ENCODE measurements at places on chromosomes 11 and 22. TPM values are rescaled to one million over a fixed set of nuclear protein-coding genes. Genes with fewer than 3 reads are reported as not detected.
A peak's percentile ranks its signal among the peaks of the same experiment; 100 is the strongest.

MEI1 gene
- 0.47 TPM for total RNA-seq

OR4D5 gene
- total RNA-seq: not detected

GRCh38 chr11:72352859-72353551 lies 81.3 kb downstream of the CLPB start:
- DNase-seq: peak; percentile 44
- no peaks in the 10 kb centered on the region for H3K27me3 ChIP-seq
- no peaks in the 10 kb centered on the region for H3K4me1 ChIP-seq
- no peak overlapping the region for H3K4me3 ChIP-seq

- H3K27ac ChIP-seq: no peak within 1 kb of the TSS
- H3K36me3 ChIP-seq: no peaks in the 10 kb centered on the region
- peaks cover 4% of the 10 kb centered on the region for H3K4me1 ChIP-seq
- peak within 1 kb of the TSS; percentile 37 for H3K4me3 ChIP-seq
- DNase-seq: peak; percentile 71
These were observed at the start of gene BIK for GRCh38 chr22:43110444-43110926. Gene BIK, plus strand, starts transcription at chr22:43110750. Its CDS starts 13,273 bp downstream, at chr22:43124023.

- H3K36me3 ChIP-seq: no peaks in the 10 kb centered on the region
- H3K4me1 ChIP-seq: no peaks in the 10 kb centered on the region
- DNase-seq: no peak
- no peak overlapping the region for H3K4me3 ChIP-seq
- H3K27ac ChIP-seq: no peak overlapping the region
These were observed 95.5 kb downstream of the RPL27A start for GRCh38 chr11:8777907-8778767.

DNA sequence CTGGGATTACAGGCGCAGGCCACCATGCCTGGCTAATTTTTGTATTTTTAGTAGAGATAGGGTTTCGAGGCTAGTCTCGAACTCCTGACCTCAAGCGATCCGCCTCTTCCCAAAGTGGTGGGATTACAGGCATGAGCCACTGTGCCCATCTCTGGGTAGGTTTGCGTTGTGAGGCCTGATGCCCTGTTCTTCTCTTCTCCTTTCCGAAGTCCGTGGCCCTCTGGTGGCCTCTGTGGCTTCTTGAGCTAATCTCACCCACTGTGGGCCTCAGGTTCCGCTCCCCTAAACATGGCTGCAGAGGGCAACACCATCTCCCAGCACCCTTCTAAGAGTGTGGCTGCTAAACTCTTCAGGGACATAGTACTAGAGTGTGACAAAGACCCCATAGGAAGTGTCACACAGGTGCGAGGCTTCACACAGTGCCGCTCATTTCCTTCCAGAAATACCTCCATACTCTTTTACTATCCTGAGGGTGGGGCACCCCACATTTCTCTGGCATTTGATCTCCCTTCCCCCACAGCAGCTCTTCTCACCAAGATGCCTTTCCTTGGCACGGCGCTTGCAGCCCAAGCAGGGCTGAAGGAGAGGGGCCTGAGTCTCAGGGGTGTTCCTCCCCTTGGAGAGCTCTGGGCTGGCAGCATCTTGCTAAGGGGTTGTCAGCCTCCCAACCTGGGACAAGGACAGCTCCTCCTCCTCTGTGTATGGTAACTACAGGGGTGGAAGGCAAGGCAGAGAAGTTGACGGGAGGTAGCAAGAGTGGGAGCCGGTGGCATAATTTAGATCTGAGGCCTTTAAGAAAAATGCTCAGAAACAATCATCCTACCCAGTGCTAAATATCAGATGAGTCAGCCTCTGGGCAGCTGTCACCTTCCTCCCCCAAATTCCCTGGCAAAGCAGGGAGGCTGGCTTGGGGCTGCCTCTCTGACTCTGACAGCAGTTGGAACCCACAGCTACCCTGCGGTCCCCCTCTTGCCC lies 6.1 kb downstream of the THY1 start:
- 0 out of 2 replicates have a peak, but pooled peaks cover 7% of the 10 kb centered on the region for H3K27me3 ChIP-seq
- no peak overlapping the region for H3K4me3 ChIP-seq
- no peak for DNase-seq
- no peaks in the 10 kb centered on the region for H3K4me1 ChIP-seq
- no peak overlapping the region for H3K27ac ChIP-seq
- no peaks in the 10 kb centered on the region for H3K36me3 ChIP-seq

GRCh38 chr11:86481399-86481798 lies 106.7 kb downstream of the CCDC81 start:
- no peak for DNase-seq
- H3K27me3 ChIP-seq: no peaks in the 10 kb centered on the region
- H3K27ac ChIP-seq: no peak overlapping the region
- H3K4me1 ChIP-seq: peaks cover 10% of the 10 kb centered on the region
- no peak overlapping the region for H3K4me3 ChIP-seq

- no peaks in the 10 kb centered on the region for H3K4me1 ChIP-seq
- no peaks in the 10 kb centered on the region for H3K36me3 ChIP-seq
- DNase-seq: no peak
- no peak overlapping the region for H3K4me3 ChIP-seq
These were observed 169.8 kb downstream of the SPON1 start for GRCh38 chr11:14132312-14132711.

Data from K562 (cell line).